ENCODE measurements at places on chromosomes 16 and 17. TPM values are rescaled to one million over a fixed set of nuclear protein-coding genes. Genes with fewer than 3 reads are reported as not detected.
A peak's percentile ranks its signal among the peaks of the same experiment; 100 is the strongest.

DNA sequence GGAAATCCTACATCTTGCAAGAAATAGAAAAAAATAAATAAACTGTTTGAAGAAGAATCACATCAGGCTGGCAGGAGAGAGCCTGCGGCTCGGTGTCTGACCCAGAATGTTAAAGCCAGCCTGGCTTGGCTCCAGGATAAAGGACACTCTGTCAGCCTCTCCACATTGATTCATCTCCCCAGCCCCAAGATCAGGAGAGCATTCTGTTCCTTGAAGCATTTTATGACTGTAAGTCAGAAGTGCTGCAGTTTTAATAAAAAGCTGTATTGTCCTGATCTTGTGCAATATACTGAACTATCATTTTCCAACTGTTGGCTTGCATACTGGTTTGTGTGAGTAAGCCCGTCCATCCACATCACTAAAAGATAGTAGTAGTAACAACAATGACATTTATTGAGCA lies 426.6 kb downstream of the HAPSTR1 start:
- DNase-seq, result peak; percentile 37

DNA sequence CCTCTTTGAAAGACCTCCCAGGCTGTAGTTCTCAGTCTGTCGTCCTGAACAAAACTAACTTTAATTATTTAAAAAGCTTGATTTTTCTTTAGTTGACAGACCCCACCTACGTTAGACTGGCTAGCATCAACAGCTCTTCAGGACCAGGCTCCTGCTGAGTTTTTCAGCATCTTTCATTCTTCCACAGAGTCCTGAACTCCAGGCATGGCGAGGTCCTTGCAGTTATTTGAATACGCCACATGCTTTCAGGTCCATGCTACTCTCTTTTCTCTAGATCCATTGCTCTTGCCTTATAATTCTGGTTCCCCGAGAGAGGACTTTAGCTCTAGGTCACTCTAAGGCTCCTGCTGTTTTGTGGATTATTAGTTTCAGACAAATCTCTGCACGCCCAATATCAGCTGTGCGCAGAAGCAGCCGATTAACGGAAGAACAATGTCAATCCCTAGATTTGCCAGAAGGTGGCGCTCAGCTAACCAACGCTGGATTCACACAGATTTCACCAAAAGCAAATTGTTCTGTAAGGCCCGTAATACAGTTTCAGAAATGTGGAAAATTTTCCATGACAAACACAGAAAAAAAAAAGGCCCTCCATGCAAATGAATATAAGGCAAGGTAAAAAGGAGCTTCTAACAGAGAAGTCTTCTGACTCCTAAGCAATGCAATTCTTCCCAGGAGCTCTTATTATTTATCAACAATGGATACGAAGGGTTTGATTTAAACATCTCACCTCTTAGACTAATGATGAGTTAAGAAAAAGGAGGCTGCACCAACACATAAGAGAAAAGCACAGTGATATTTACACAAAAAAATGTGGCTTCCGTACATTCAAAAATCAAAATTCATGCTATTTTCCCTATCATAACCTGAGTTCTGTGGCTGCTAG lies 33.5 kb upstream of the BCO1 start:
- no peak for DNase-seq

DNA sequence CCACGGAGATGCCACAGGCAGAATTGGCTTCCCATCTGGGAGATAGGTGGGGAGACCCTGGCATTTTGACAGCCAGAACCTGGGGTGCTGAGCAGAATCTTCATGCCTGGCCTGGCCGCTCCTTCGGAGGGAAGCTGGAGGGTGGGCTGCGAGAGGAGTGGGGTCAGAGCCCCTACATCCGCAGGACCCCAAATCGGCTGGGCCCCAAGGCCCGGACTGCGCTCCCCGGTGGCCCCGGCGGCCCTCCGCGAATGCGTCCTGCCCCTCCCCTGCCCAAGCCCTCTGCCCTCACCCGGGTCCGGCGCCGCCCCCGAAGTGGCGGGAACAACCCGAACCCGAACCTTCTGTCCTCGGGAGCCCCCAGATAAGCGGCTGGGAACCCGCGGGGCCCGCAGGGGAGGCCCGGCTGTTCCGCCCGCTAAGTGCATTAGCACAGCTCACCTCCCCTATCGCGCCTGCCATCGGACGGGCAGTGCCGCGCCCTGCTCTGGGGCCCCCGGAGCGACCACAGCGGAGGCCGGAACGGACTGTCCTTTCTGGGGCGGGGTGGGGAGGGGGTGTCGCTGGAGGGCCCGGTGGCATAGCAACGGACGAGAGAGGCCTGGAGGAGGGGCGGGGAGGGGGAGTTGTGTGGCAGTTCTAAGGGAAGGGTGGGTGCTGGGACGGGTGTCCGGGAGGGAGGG lies 850 bp upstream of the PNMT start:
- peak; percentile 81 for DNase-seq

Gene KRT9
- not detected for total RNA-seq

Gene NHLRC4
- total RNA-seq, result 0.62 TPM

Gene TEKT1
- not detected for total RNA-seq

Gene TMEM100
- total RNA-seq, result 34.5 TPM
